ENCODE measurements at places on chromosomes 3 and 15.

GRCh38 chr3:191721390-191721861 is 260.5 kb downstream of the PYDC2 start:
- no peak overlapping the region for H3K27ac ChIP-seq
- H3K27me3 ChIP-seq = no peaks in the 10 kb centered on the region
- H3K4me1 ChIP-seq = no peaks in the 10 kb centered on the region
- DNase-seq = no peak
- H3K4me3 ChIP-seq = no peak overlapping the region

- H3K36me3 ChIP-seq = peaks cover 44% of the 10 kb centered on the region
- no peaks in the 10 kb centered on the region for H3K27me3 ChIP-seq
- no peak for DNase-seq
- no peak overlapping the region for H3K4me3 ChIP-seq
- no peaks in the 10 kb centered on the region for H3K4me1 ChIP-seq
Observed at GRCh38 chr15:90463381-90463780, 66.3 kb upstream of the CRTC3 start.

DNA sequence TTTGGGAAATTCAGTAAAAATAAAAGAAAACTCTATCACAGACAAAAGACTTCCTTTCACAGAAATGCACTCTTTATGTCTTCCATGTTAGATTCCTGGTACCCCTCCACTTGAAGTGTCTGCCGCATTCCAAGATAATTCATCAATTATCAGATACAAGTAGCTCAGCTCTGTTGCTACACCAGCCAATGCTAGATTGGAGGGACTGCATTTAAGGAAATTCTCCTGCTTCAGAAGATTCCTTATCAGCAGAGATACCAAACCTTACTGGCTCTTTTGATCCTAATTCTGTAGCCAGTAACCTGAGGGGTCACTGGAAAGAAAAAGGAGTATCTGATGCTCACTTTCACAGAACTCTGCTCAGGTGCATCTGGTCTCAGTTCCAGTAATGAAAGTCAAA is 63.9 kb downstream of the TM4SF4 start:
- DNase-seq = no peak
- H3K27me3 ChIP-seq = no peaks in the 10 kb centered on the region
- H3K4me1 ChIP-seq = no peaks in the 10 kb centered on the region
- H3K36me3 ChIP-seq = peaks cover 25% of the 10 kb centered on the region

- H3K27me3 ChIP-seq = no peaks in the 10 kb centered on the region
- no peaks in the 10 kb centered on the region for H3K36me3 ChIP-seq
- H3K4me3 ChIP-seq = no peak overlapping the region
- H3K27ac ChIP-seq = no peak overlapping the region
- DNase-seq = no peak
- no peaks in the 10 kb centered on the region for H3K4me1 ChIP-seq
Observed at GRCh38 chr3:59878038-59878427, 828.2 kb upstream of the CFAP20DC start.

DNA sequence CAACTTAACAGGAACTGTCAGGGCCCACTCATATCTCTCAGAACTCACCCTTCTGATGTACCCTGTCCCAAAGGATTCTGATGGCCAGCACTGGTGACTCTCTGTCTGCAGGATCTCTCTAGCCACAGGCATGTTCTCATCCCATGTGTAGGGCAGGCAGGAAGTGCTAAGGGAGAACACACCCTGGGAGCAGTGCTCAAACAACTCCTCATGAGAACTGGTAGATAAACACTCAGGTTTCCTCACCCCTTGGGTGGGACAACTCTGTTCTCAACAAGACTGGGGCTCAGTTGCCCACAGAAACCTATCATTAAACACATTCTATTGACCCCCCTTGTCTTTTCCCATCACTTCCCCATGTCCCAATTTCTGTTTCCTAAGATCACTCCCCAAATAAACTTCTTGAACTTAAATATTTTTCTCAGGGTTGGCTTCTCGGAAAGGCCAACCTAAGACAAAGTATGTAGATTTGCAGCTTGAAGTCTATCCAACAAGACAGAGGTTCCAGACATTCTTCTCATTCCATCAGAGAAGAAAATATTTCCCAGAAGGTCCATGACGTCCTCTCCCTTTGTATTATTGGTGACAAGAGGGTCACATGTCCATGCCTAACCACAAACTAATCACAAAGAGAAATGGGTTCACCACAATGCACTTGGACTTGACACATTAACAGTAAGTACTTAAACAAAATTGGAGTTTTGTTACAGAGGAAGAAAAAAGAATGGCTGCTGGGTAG is 276.6 kb upstream of the GADL1 start:
- H3K27ac ChIP-seq = no peak overlapping the region
- H3K4me3 ChIP-seq = no peak overlapping the region
- DNase-seq = peak; percentile 46
- H3K36me3 ChIP-seq = no peaks in the 10 kb centered on the region
- no peaks in the 10 kb centered on the region for H3K27me3 ChIP-seq

GRCh38 chr15:31828594-31828993 is 201.7 kb upstream of the CHRNA7 start:
- H3K27ac ChIP-seq = no peak overlapping the region
- H3K27me3 ChIP-seq = peaks cover 6% of the 10 kb centered on the region
- H3K4me1 ChIP-seq = no peaks in the 10 kb centered on the region
- DNase-seq = no peak
- H3K36me3 ChIP-seq = no peaks in the 10 kb centered on the region

GRCh38 chr3:187518616-187519015 is 150.4 kb downstream of the RTP4 start:
- H3K36me3 ChIP-seq = no peaks in the 10 kb centered on the region
- H3K27me3 ChIP-seq = peaks cover 61% of the 10 kb centered on the region
- DNase-seq = no peak
- no peaks in the 10 kb centered on the region for H3K4me1 ChIP-seq

DNA sequence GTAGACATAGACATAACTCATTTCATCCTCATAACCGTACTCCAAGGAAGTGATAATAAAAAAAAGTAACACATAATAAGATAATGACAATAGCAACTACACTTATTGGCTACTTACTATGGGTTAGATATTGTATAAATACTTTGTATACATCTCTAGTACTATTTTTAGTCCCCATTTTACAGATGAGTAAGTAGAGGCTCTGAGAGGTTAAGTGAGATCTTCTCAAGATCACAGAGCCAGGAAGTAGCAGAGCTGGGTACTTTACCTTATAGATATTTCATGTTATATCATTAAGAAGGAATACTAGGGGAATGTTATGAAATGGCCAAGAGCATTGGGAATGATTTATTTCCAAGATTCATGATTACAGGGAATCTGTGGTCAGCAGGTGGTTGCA is 49.4 kb upstream of the ADAMTSL3 start:
- no peak overlapping the region for H3K27ac ChIP-seq
- DNase-seq = no peak
- H3K4me3 ChIP-seq = no peak overlapping the region
- no peaks in the 10 kb centered on the region for H3K36me3 ChIP-seq
- no peaks in the 10 kb centered on the region for H3K27me3 ChIP-seq
- H3K4me1 ChIP-seq = no peaks in the 10 kb centered on the region

- no peak overlapping the region for H3K4me3 ChIP-seq
- H3K36me3 ChIP-seq = no peaks in the 10 kb centered on the region
- DNase-seq = no peak
- H3K27ac ChIP-seq = no peak overlapping the region
- H3K27me3 ChIP-seq = no peaks in the 10 kb centered on the region
- H3K4me1 ChIP-seq = no peaks in the 10 kb centered on the region
Observed at GRCh38 chr3:173513123-173513522, 115.6 kb downstream of the NLGN1 start.

DNA sequence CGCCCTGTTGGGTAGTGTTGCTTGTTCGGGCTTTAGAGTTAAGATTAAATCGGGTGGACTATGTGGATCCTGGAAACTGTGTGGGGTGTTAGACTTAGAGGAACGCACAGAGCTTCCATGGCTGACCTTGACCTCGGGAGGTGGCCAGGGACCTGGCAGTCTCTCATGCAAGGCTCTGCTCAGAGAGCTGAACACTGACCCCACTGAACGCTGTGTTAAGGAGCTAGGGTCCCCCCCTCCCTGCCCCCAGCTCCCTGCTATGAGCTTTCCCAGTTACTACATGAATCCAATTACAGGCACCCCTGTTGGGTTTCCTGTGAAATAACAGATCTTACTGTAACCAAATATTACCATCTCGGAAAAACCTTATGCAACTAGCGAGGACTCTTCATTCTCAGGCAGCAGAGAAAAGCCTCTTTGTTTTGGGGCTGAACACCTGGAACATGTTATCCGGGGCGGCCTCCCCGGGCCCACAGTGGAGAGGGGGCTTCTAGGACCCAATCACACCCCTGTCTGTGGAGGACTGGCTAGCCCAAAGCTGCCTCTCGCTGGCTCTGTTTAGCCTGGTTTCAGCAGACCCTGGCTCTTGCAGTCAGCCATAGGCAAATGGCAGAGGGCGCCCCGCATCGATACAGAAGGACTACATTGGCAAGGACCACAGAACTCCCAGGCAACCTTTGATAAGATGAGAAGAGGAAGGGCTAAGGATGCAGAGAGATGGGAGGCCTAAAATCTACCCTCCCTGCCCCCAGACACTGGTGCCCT is 25.8 kb upstream of the ALDH1A3 start:
- H3K4me1 ChIP-seq = peaks cover 28% of the 10 kb centered on the region
- no peaks in the 10 kb centered on the region for H3K27me3 ChIP-seq
- peaks cover 54% of the 10 kb centered on the region for H3K36me3 ChIP-seq
- 0 out of 2 replicates have a peak overlapping the region, but pooled peaks have one; percentile 16 for H3K27ac ChIP-seq
- H3K4me3 ChIP-seq = no peak overlapping the region

- H3K4me3 ChIP-seq = no peak overlapping the region
- H3K27me3 ChIP-seq = no peaks in the 10 kb centered on the region
- H3K36me3 ChIP-seq = no peaks in the 10 kb centered on the region
- DNase-seq = no peak
- no peaks in the 10 kb centered on the region for H3K4me1 ChIP-seq
- no peak overlapping the region for H3K27ac ChIP-seq
Observed at GRCh38 chr3:9168241-9168741, 81.2 kb downstream of the SRGAP3 start.

DNA sequence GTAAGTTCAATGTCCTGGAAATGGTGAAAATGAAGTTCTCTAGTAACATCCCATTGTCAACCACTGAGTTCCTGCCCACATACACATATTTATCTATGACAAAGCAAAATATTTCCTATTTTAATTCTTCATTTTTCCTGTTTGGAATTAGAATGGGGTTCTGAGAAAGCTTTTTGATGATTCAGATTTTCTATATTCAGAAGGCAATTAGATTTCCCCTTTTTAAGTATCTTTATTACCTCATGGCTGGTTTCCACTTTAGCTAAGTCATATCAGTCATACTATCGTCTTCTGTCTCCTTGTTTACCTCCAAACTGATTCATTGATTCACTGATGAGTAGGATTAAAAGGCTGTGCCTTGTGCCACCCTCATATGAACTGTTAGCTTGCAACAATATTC is 17.9 kb downstream of the ETFA start:
- H3K27ac ChIP-seq = no peak overlapping the region
- H3K36me3 ChIP-seq = peaks cover 9% of the 10 kb centered on the region
- H3K4me1 ChIP-seq = no peaks in the 10 kb centered on the region
- no peaks in the 10 kb centered on the region for H3K27me3 ChIP-seq
- no peak for DNase-seq

DNA sequence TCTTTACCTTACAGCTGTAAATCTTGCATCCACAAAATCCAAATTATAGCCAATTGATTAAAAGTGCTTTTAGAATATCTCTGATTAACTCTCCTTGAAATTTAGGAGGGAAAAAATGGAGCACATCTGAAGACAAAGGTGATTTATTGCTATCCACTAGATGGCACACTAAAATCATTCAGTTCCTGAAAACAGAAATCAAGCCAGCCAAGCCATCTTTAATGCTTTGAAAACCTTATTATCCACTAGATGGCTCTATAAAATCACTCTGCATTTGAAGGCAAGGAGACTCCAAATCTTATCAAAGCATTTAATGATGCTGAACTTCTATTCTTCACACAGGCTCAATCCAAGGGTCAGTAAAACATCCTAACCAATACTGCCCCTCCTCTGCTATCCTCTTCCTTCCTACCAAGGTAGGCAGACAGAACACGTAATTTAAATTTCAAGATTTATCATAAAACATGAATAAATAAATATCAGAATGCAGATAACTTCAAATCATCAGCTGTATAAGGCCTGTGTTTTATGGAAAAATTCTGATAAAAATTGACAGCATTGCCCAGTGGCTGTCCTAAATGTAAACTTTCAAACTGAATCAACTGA is 48.4 kb downstream of the GOLIM4 start:
- H3K27ac ChIP-seq = no peak overlapping the region
- H3K36me3 ChIP-seq = no peaks in the 10 kb centered on the region
- no peak overlapping the region for H3K4me3 ChIP-seq

DNA sequence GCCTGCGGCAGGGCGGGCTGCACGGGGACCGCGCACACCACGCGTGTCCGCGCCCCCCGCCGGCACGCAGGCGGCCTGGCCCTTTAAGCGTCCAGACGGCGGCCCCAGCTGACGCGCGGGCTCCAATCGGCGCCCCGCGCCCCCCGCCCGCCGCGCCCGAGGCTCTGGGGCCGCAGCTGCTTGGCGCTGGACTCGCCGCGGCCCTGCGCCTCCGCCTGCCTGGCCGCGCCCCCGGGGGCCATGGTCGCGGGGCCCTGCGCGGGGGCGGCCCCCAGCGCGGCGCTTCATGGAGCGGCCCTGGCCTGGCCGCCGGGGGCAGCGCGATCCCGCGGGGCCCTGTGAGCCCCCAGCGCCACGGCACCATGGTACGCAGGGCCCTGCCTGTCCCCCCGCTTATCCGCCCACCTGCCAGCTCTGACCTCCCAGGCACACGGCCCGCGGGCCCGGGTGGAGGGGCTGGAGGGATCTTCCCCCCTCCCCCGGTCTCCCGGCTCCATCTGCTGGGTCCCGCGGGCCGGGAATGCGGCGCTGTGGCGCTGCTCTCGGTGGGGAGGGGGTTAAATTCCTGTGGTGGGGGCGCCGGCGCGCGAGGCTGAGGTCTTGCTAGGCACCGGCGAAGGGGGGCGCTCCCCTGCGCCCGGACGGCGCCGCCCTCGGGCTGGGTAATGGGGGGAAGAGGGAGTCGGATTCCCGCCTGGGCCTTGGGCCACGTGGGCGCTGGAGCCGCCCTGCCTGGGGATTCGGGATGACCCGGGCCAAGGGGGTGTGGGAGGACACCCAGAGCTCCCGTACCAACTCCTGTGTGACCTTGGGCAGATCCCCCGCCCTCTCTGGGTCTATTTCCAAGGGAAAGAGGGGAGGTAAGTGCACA is 1.1 kb downstream of the ZBTB47 start:
- no peaks in the 10 kb centered on the region for H3K27me3 ChIP-seq
- no peak for DNase-seq
- H3K4me1 ChIP-seq = peaks cover 33% of the 10 kb centered on the region
- no peak overlapping the region for H3K27ac ChIP-seq

GRCh38 chr15:51223771-51224229 is 114.6 kb downstream of the CYP19A1 start:
- H3K4me1 ChIP-seq = peaks cover 6% of the 10 kb centered on the region
- peak; percentile 45 for DNase-seq
- no peaks in the 10 kb centered on the region for H3K36me3 ChIP-seq
- no peak overlapping the region for H3K4me3 ChIP-seq

DNA sequence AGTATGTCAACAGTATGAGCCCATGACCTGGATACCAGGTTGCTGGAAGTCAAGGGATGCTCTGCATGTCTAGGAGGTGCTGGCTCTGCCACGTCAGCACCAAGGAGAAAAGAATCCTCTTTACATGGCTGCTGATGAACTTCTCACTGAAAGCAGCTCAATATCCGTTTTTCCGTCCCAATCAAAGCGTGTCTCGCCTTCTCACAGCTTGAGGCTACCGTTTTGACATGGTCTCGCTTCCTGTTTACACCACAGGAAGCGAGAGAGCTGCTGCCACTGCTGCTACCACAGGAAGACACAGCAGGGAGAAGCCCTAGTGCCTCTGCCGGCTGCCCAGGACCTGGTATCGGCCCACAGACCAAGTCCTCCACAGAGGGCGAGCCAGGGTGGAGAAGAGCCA is 27.3 kb downstream of the STARD5 start:
- no peak overlapping the region for H3K27ac ChIP-seq
- DNase-seq = no peak
- peaks cover 34% of the 10 kb centered on the region for H3K27me3 ChIP-seq
- H3K4me3 ChIP-seq = no peak overlapping the region
- H3K36me3 ChIP-seq = no peaks in the 10 kb centered on the region
